Type B pancreatic cell (in vitro differentiated cells): ENCODE measurements at places on chromosomes 2 and 18. TPM values are rescaled to one million over a fixed set of nuclear protein-coding genes. Genes with fewer than 3 reads are reported as not detected.

DNA sequence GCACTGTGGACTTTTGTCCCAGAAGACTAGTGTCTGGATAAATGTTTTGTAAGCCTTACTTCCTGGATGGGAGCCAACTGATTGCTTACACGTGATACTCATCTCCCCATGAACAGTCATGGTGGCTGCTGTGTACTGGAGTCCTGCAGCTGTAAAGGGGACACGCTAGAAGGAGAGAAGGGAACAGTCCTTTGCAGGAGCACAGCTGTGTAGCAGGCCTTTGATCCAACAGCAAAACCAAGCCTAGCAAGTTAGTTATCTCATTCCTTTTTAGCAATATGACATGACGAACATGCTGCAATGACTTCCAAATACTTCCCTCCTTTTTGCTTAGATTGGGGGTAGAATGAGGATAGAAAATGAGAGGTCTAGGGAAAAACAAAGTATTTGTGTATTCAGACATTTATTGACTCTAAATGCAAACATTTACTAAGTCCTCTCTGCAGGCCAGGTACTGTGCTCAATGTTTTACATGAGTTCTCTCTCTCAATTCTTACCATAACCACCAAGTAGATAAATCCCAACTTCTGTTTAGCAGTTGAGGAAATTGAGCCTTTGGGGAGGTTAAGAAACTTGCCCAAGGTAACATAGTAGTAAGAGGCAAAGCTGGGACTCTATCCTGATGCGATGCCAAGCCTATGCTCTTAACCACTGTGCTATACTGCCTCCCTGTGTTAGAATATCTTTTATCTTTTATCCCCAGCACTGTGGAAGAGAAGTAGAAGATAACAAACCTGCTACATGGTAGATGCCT lies 55.4 kb upstream of the CD28 start:
- H3K4me3 ChIP-seq, result no peak overlapping the region
- H3K27me3 ChIP-seq, result no peaks in the 10 kb centered on the region
- DNase-seq, result no peak
- H3K4me1 ChIP-seq, result peaks cover 16% of the 10 kb centered on the region

- peaks cover 23% of the 10 kb centered on the region for H3K36me3 ChIP-seq
- H3K27me3 ChIP-seq, result peaks cover 41% of the 10 kb centered on the region
- no peak for DNase-seq
- H3K4me3 ChIP-seq, result no peak overlapping the region
Observed at GRCh38 chr2:237350070-237350469, 63.9 kb downstream of the COL6A3 start.

DNA sequence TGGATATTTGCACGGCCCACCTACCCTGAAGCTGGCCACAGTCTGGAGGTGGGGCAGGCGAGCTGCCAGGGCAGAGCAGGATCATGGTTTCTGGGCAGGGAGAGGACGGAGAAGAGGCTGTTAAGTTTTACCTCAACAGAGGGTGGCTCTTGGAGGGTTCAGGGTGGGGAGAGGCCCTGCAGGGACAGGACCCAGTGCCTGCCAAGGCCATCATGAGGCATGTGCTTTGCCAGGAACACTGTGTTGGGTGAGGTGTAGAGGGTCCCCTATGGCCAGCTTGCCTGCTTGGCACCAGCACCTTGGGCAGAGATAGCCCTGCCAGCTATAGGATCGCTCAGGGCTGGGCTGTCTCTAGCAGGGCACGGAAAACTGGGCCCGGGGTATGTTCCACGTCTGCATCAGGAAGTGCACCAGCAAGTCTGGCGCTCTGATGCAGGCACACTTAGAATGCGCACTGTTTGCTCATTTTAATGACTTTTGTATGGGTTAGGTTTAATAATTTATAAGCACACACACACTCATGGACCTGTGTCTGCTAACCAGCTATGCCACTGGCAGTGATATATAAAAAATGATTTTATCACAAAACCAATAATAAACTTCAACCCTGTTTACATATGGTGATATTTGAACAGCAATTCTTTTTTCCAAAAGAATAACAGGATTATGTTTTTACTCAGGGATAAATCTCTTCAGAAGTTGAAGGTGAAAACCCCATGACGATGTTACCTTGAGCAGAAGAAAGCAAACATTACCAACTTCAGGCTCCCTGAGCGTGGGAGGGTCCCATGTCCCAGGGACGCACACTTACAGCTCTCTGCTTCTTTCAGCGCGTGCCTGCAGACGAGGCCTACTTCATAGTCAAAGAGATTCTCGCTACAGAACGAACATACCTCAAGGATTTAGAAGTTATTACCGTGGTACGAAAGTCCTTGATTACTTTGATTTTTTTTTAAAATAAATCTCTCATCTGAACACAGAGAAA lies 46.4 kb downstream of the STK25 start:
- H3K36me3 ChIP-seq, result peaks cover 5% of the 10 kb centered on the region
- no peak for DNase-seq
- H3K4me1 ChIP-seq, result no peaks in the 10 kb centered on the region
- no peak overlapping the region for H3K4me3 ChIP-seq

DNA sequence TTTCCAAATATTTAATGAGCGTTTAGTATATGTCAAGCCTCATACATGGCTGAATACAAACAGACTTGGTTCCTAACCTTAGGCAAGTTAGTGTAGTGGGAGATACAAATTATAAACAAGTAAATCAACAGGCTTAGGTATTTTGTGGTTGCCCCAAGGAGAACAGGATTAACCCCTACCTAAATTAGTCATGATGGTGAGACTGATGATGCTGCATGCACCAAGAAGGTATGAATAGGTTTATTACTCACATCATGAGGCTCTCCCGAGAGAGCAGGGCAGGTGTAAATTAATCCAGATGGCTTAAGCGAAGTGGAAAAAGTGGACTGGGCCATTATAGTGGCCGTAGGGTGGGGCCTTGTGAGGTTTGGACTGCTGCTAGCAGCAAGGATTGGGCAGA lies 118.1 kb upstream of the GCFC2 start:
- H3K36me3 ChIP-seq, result no peaks in the 10 kb centered on the region
- no peak overlapping the region for H3K4me3 ChIP-seq

- peak overlapping the region; percentile 67 for H3K4me3 ChIP-seq
- no peak for DNase-seq
- H3K27me3 ChIP-seq, result no peaks in the 10 kb centered on the region
- peaks cover 10% of the 10 kb centered on the region for H3K4me1 ChIP-seq
Observed at GRCh38 chr18:54192415-54192814, 32.1 kb downstream of the MBD2 start.

Gene RGPD5
- total RNA-seq, result 63.5 and 65.9 TPM in 2 replicates

Gene GTF2A1L
- not detected in 2 replicates for total RNA-seq
